ENCODE measurements at places on chromosomes 2 and 18.

- DNase-seq, result no peak
Observed at GRCh38 chr2:108909275-108909823, 79.7 kb downstream of the EDAR start.

GRCh38 chr2:126655500-126656430 is at the start of gene GYPC:
GYPC (plus strand) TSS chr2:126656158; CDS start chr2:126656264, 106 bp downstream.
- peak; percentile 62 for DNase-seq

DNA sequence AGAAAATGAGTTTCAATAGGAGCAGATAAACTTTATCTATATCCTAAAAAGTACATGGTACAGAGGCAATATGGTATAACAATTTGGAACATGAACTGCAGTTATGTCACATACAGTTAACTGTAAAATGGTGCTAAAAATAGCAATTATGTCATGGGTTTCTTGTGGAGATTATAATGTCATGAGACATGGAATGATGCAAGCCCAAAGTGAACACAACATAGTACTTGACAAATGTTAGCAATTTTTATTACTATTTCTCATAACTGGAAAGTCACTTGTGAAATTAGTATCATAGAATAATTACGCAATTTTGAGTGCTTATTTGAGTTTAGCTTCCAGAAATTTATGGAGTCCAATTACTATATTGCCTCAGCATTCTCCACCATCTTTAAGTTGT is 1263.4 kb downstream of the DSC3 start:
- no peak for DNase-seq

- DNase-seq, result no peak
Observed at GRCh38 chr2:70340761-70341476, 39.1 kb upstream of the FAM136A start.

- DNase-seq, result no peak
Observed at GRCh38 chr2:134020608-134021007, 233.3 kb upstream of the MGAT5 start.

DNA sequence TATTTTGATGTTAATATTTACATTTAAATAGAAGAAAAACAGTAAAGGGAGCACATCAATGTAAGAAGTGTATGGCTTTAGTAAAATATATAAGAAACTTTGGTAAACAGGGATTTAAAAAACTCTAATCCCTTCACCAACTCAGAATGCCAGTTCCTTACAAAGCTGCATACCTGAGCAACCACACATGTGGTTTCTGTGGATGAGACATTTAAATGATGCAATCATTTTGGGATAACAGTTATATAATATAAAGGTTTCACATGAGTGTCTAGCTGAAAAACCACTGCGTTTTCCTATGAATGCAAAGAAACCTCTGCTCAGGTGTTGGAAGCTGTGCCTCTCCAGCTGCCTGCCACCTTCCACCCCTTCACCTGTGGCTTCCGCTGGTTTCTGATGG is 209.1 kb upstream of the REV1 start:
- no peak for DNase-seq

DNA sequence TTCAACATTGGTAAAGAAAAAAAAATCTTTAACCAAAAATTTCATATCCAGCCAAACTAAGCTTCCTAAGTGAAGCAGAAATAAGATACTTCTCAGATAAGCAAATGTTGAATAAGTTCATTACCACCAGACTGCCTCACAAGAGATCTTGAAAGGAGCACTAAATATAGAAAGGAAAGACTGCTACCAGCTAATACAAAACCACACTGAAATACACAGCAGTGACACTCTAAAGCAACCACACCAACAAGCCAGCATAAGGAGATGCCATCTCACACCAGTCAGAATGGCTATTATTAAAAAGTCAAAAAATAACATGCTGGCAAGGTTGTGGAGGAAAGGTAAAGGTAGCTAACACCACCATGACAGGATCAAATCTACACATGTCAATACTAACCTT is 74.0 kb upstream of the LHCGR start:
- no peak for DNase-seq

DNA sequence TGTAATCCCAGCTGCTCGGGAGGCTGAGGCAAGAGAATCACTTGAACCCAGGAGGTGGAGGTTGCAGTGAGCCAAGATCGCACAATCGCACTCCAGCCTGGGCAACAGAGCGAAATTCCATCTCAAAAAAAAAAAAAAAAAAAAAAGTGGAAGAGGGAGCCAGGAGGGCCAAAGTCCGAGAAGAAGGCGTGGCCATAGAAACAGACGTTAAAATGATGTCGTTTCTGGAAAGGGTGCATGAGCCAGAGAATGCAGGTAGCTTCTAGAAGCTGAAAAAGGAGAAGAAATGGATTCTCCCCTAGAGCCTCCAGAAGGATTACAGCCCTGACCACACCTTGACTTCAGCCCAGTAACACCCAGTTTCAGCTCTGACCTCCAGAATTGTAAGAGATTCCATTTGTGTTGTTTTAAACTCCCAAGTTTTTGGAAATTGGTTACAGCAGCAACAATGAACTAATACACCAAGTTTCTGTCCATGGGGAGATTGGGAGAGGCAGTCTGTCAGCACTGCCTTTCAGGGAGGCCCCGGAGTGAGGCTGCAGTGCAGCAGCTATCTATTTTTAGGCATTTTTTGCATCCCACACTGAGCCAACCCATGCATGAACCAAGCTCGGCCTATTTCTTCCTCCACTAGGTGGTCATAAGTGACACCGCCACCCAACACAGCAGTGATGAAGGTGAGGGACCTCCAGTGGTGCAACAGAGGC is 14.2 kb upstream of the TRAF3IP1 start:
- DNase-seq, result no peak

DNA sequence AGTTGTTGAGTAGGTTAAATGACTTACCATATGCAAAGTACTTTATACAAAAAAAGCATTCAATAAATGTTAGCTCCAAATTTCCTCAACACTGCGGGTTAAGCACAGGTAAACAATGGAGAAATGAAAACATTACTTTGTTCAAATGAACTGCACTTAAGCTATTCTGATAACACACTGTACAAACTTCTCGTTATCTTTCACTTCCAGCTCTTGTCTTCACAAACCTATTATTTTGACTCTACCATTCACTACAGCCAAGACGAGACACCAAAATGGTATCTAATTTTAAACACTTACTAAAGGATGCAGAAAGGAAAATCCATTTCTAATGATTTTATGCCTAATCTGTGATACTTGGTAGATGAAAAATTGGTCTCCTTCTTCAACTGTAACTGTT is 43.8 kb downstream of the SLC40A1 start:
- no peak for DNase-seq

DNA sequence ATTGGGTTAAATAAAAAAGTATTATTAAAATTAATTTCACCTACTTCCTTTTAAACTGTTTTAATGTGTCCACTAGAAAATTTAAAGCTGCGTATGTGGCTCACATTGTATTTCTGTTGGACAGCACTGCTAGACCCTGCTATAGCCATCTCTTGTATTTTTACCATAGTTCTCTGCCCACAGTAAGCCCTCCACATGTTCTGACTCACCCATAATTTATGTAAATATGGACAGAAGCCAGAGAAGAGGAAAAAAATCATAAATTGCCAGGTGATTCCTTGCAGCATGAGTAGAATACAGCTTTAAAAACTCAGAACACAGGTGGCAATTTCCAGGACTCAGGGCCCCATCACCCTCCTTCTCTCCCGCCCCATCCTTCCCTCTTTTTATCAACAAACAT is 142.4 kb upstream of the MEX3C start:
- DNase-seq, result no peak

- no peak for DNase-seq
Observed at GRCh38 chr18:79933765-79934164, 17.7 kb downstream of the SLC66A2 start.

All from breast epithelium (tissue), 4 donors.